ENCODE measurements at places on chromosomes 4 and X. TPM values are rescaled to one million over a fixed set of nuclear protein-coding genes. Genes with fewer than 3 reads are reported as not detected.
A peak's percentile ranks its signal among the peaks of the same experiment; 100 is the strongest.

DNA sequence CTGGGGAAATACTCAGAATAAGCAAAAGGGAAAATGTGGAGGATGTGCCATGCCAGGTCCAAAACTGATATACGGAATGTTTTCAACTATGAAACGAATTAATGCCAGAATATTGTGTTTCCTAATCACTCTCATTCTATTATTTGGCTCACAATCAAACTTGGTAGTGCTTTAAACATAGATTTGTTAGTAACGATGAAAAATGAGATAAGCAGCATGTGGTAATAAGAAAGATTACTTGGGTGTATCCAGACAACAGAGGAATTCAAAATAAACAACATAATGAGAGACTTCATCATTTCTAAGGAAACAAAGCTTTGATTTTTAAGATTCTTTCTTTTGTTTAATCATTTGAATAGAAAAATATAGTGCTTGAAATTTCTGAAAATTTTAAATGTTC lies 237.3 kb downstream of the TACR3 start:
- no peak overlapping the region for H3K27ac ChIP-seq
- DNase-seq: no peak
- no peaks in the 10 kb centered on the region for H3K27me3 ChIP-seq
- no peak overlapping the region for H3K4me3 ChIP-seq
- H3K36me3 ChIP-seq: no peaks in the 10 kb centered on the region
- no peaks in the 10 kb centered on the region for H3K4me1 ChIP-seq

DNA sequence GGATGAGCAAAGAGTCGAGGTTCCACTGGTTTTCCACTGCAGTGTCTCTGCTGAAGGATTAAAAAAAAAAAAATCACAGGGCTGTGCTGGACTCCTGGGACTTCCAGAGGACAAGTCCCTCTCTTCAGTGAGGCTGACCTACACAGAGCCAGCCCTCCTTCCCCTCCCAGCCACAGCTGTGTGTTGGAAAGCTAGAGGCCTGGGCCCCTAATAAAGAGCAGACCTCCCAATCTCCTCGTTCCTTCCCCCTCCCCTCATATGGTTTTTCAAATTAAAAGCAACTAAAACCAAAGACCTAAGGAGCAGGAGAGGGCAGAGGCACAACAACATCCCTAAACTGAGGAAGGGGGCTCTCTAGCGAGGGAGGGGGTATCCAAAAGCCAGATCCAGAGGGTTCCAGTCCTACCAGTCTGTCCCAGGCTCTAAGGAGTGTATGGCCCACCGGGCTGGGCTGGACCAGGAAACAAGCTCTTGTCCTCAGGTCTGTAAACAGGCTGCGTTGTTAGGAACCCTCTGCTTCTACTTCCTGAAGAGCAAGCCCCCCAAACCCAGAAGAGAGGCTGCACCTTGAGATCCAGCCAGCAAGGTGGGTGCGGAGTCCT lies 4.0 kb upstream of the PDGFRA start:
- H3K4me1 ChIP-seq: peaks cover 6% of the 10 kb centered on the region
- H3K27ac ChIP-seq: no peak overlapping the region
- H3K4me3 ChIP-seq: no peak overlapping the region
- H3K27me3 ChIP-seq: peaks cover 16% of the 10 kb centered on the region
- no peak for DNase-seq

GRCh38 chr4:88819818-88820697 lies 122.4 kb upstream of the NAP1L5 start:
- no peak overlapping the region for H3K4me3 ChIP-seq
- DNase-seq: no peak
- peaks cover 31% of the 10 kb centered on the region for H3K4me1 ChIP-seq
- H3K27ac ChIP-seq: no peak overlapping the region

DNA sequence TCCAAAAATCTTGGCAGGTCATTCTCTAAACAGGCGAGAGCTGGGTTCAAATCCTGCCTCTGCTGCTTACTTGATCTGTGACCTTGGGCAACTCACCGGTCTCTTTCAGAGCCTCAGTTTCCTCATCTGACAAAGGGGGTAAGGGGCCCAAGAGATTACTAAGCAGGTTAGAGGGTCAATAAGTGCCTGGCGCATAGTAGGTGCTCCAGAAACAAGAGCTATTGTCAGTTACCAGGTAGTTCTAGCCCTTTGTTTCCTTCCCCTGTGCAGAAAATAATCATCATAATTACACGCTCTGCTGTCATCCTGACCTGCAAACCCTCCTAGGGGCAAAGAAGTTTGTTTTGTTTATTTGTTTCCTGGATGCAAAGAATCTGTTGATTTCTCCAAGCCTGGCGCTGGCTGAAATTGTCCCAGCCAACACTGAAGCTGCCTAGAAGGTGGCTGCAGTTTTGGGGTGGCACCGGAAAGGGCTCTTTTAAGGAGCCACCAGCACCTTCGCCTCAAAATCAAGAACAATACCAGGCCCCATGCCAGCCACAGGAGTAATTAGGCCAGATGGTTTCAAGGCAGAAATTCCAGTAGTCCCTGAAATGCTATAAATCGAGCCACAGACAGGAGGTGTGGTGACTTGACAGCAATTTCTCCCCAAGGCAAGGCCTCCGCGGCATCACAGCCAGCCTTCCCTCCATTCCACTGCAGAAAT lies 10.2 kb upstream of the KIAA0232 start:
- H3K4me1 ChIP-seq: peaks cover 42% of the 10 kb centered on the region
- H3K4me3 ChIP-seq: no peak overlapping the region
- H3K27me3 ChIP-seq: no peaks in the 10 kb centered on the region
- H3K36me3 ChIP-seq: no peaks in the 10 kb centered on the region
- DNase-seq: peak; percentile 55

DNA sequence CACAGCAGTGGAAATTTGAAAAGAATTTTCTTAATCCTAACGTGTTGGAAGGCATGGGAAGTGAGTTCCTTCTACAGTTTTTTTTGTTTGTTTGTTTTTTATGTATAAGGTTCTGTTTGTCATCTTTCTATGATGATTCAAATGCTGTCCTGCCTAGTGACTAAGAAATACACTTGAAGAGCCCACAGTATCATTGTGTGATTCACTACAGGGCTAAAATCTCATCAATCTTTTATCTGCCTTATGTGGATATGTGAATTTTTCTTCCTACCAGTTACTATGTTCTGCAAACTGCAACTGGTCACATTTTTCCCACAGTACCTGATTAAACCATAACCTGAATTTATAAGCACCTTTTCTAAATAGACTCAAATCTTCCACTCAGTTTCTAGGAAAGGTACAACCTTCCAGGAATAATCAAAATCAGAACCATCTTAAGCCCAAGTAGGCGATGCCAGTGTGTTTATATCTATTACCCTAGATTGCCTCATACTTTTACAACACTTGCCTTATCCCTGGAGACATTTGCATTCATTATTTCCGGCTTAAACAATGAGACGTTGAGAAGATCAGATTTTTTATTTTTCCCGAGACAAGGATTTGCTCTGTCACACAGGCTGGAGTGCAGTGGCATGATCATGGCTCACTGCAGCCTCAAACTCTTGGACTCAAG lies 214.6 kb upstream of the GALNT7 start:
- DNase-seq: no peak
- H3K27ac ChIP-seq: no peak overlapping the region
- no peaks in the 10 kb centered on the region for H3K36me3 ChIP-seq
- peaks cover 53% of the 10 kb centered on the region for H3K27me3 ChIP-seq
- peaks cover 4% of the 10 kb centered on the region for H3K4me1 ChIP-seq

Gene FSTL5
- total RNA-seq: not detected

Gene EPGN
- 129 TPM for total RNA-seq

Gene PCDH18
- 3.5 TPM for total RNA-seq
